Nephron progenitor cell (in vitro differentiated cells): ENCODE measurements at places on chromosomes 7 and 10.

- DNase-seq = no peak
These were observed 139.0 kb downstream of the DOCK1 start for GRCh38 chr10:127044186-127044585.

- DNase-seq = no peak
These were observed 23.2 kb upstream of the MKI67 start for GRCh38 chr10:128149267-128150014.

- no peak for DNase-seq
These were observed 80.9 kb downstream of the SHH start for GRCh38 chr7:155731380-155731779.

GRCh38 chr7:155181768-155182167 is 111.6 kb downstream of the HTR5A start:
- DNase-seq = no peak

GRCh38 chr10:124560377-124561105 is 98.9 kb downstream of the LHPP start:
- no peak for DNase-seq

- DNase-seq = no peak
These were observed 58.4 kb downstream of the JCAD start for GRCh38 chr10:30000802-30001571.

- no peak for DNase-seq
These were observed 530.1 kb upstream of the FOXK1 start for GRCh38 chr7:4151926-4152549.

DNA sequence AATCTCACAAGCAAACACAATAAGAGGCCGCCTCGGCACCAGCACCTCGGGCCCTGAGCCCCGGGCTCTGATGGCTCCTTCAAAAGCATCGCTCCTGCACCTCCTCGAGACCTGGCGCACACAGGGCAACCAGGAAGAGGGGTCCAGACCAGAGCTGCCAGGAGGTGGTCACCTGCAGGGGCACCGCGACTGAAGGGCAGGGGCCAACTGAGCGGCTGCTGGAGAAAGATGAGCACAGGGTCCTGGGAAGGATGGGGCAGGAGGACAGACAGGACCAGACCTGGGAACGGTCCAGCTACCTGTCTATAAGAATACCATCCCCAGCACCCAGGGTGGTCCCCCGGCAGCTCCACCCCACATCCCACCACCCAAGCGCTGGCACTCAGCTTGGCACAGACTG is 20.8 kb downstream of the MAD1L1 start:
- no peak for DNase-seq

DNA sequence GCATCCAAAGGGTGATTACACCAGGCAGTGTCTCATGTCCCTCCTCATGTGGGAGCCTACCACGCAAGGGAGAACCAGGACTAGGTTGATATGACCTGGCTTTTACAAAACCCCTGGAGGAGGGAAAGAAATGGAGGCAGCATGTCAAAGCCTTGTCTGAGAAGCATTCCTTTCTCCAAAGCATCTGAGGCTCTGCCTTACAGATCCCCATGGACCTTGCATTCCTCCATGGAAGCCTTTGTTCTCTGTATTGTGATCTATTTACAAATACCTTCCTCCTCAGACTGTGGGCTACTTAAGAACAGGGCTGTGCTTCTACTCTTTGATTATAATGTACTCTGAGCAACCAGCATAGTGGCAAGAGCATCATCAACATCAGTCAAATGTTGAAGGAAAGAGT is 197.0 kb downstream of the PLXNA4 start:
- no peak for DNase-seq
